ENCODE measurements at places on chromosomes 2 and 18.

- no peak for DNase-seq
These were observed 67.8 kb upstream of the ARL4C start for GRCh38 chr2:234564699-234565098.

GRCh38 chr2:126749537-126749936, 93.6 kb downstream of the GYPC start:
- peak; percentile 6 for DNase-seq

DNA sequence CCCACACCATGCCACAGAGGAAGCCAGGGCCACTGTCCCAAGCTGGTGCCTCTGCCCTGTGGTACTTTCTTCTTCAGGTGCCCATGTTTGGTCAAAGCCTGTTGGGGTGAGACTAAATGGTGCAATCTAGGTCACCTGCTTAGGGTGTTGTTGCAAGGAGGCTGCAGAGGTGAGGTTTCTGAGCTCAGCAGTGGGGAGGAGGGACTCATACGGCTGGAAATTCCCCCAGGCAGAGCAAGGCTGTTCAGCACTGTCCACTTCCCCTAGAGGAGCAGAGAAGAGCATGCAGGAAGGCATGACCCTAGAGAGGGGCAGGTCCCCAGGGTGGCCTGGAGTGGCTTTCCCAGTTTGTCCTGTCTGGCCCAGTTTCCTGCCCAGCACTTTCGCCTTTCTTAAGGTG, 211.0 kb downstream of the HAUS1 start:
- DNase-seq, result no peak

- no peak for DNase-seq
These were observed 116.6 kb downstream of the SPHKAP start for GRCh38 chr2:228064796-228065315.

GRCh38 chr2:128317181-128317898, 1.3 kb downstream of the HS6ST1 start:
- peak; percentile 35 for DNase-seq

- DNase-seq, result no peak
These were observed 37.5 kb downstream of the MAP4K3 start for GRCh38 chr2:39399570-39399969.

- DNase-seq, result no peak
These were observed 38.7 kb upstream of the POMC start for GRCh38 chr2:25207078-25207545.

GRCh38 chr2:159119652-159120257, 151.3 kb downstream of the TANC1 start:
- no peak for DNase-seq

Measured in right hindlimb (tissue), 1 donor.